ENCODE measurements at places on chromosomes 13 and 19. TPM values are rescaled to one million over a fixed set of nuclear protein-coding genes. Genes with fewer than 3 reads are reported as not detected.

DNA sequence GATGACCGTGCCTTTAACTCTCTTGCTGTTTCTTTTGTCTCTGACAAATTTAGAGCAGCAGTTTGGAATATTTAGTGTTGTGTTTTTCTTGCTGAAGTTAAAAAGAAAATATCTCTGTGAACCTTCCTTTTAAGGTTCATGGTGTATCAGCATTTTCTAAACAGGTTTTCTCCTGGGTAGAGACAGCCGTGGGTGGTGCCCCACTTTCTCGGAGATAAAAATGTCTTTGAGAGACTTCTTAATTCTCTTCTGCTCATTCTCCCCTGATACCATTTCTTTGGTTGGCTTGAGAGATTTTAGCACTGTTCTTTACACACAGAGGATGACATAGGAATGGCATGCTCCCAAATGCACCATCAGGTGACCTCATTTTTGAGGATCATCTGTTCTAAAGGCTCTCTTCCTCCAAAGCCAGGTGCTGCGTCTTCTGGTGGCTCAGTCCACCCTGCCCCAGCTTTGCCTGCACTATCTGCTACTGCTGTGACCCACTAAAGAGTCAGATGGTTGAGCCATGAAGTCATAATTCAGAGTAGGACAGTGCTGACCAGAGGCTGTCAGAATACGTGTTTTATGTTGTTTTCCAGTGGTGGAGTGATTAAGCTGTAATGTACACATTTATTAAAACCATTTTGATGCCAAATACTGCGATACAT lies 90.3 kb upstream of the SLC10A2 start:
- H3K4me1 ChIP-seq = no peaks in the 10 kb centered on the region
- no peak overlapping the region for H3K27ac ChIP-seq
- no peak for DNase-seq
- H3K36me3 ChIP-seq = no peaks in the 10 kb centered on the region
- no peak overlapping the region for H3K4me3 ChIP-seq
- no peaks in the 10 kb centered on the region for H3K27me3 ChIP-seq

DNA sequence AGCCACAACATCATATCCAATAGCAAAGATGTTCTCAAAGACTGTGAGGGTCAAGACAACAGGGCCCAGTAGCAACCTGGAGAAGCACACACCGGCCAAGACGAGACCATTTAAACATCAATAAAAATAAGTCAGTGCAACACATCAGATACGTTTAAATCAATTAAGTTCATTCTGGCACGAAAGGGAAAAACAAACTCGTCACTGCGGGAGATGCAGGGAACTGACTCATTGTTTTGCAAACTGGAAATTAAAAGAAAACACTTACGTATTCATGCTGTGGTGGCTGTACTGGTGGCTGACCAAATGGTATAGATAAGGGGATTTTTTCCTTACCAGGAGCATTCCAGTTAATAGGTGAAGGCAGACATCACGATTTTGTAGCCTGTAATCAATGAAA lies 26.3 kb upstream of the SLC15A1 start:
- no peak for DNase-seq
- no peak overlapping the region for H3K4me3 ChIP-seq
- H3K36me3 ChIP-seq = no peaks in the 10 kb centered on the region
- H3K27me3 ChIP-seq = peaks cover 2% of the 10 kb centered on the region
- H3K4me1 ChIP-seq = no peaks in the 10 kb centered on the region
- H3K27ac ChIP-seq = no peak overlapping the region

DNA sequence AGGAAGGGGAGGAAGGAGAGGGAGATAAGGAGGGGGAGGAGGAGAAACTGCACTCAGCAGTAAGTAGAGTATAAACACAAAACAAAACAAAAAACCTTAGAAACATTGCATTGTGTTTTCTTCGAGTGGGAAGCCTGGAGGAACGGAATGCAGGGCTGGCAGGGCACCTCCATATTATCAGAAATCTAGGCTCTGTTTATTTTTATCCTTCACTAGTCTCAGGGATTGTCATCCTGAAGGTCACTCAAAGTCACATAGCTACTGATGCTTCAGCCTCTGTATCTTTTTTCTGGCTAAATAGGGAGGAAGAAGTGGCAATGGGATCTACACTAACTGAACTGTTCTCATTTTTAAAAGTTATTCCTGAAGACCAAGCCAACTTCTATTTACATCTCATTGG lies 467.8 kb downstream of the KCTD12 start:
- no peak overlapping the region for H3K4me3 ChIP-seq
- H3K27me3 ChIP-seq = peaks cover 2% of the 10 kb centered on the region
- no peaks in the 10 kb centered on the region for H3K36me3 ChIP-seq
- DNase-seq = no peak
- H3K27ac ChIP-seq = no peak overlapping the region

DNA sequence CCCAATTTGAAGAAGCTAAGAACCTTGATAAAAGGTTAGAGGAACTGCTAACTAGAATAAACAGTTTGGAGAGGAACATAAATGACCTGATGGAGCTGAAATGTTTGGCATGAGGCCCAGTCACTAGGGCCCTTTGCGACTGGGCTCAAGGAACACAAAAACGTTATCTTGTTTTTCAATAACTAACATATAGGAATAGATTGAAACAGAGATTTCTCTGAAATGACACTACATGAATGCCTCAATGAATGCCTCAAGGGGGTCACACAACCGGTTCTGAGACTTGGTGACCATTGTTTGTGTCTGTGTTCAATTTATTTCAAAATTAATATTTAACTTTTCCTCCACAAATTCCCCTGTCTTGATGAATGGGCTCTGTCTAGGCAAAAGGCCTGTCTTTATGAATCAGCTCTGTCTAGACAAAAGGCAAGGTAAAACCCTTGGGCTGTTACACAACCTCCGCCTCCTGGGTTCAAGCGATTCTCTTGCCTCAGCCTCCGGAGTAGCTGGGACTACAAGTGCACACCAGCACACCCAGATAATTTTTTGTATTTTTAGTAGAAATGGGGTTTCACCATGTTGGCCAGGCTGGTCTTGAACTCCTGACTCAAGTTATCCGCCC lies 932 bp upstream of the ZNF486 start:
- H3K27ac ChIP-seq = no peak overlapping the region
- no peak overlapping the region for H3K4me3 ChIP-seq
- DNase-seq = no peak
- H3K27me3 ChIP-seq = no peaks in the 10 kb centered on the region
- H3K4me1 ChIP-seq = peaks cover 8% of the 10 kb centered on the region

Gene ZNF563
- total RNA-seq = 1.4 TPM

- DNase-seq = peak; percentile 13
- no peaks in the 10 kb centered on the region for H3K36me3 ChIP-seq
- no peaks in the 10 kb centered on the region for H3K4me1 ChIP-seq
- no peak overlapping the region for H3K27ac ChIP-seq
- peaks cover 13% of the 10 kb centered on the region for H3K27me3 ChIP-seq
- peak overlapping the region; percentile 70 for H3K4me3 ChIP-seq
Observed at GRCh38 chr19:30719189-30719998, 347.2 kb downstream of the ZNF536 start.

Gene KRTDAP
- not detected for total RNA-seq

Gene PLK5
- total RNA-seq = not detected

DNA sequence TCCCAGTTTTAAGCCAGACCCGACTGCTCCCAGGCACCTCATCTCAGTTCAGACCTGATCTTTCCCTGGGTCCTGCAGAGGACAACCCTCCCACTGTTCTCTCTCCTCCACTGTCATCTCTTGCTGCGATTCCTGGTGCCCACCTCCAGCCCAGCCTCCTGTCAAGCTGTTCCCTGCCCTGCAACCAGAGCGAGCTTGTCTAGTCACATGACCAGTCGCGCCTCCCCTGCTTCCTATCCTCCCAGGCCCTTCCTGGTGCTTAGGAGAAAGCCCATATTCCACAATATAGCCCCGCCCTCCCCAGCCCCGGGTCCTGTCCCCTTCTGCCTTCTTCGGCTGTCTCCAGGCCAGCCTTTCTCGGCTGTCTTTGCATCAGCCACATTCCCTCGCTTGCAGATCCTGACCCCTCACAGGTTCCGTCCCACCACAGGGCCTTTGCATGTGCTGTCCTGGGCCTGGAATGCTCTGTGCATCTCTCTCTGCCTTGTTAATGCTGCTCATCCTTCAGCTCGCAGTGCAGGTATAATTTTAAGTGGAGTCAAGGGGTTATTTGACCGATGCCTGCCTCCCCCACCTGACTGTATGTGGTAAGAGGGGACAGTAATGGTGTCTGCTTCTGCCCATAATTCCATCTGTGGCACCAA lies 88.8 kb downstream of the IER2 start:
- no peak overlapping the region for H3K4me3 ChIP-seq
- H3K27me3 ChIP-seq = peaks cover 4% of the 10 kb centered on the region
- no peak overlapping the region for H3K27ac ChIP-seq
- peaks cover 24% of the 10 kb centered on the region for H3K4me1 ChIP-seq
- no peak for DNase-seq
- peaks cover 3% of the 10 kb centered on the region for H3K36me3 ChIP-seq

- H3K4me1 ChIP-seq = peaks cover 9% of the 10 kb centered on the region
- no peak for DNase-seq
- no peak overlapping the region for H3K27ac ChIP-seq
- H3K36me3 ChIP-seq = peaks cover 19% of the 10 kb centered on the region
- H3K27me3 ChIP-seq = no peaks in the 10 kb centered on the region
Observed at GRCh38 chr19:1168572-1169410, 5.3 kb downstream of the SBNO2 start.

Gene PPM1N
- 1.0 TPM for total RNA-seq

Gene ZSWIM9
- 8.4 TPM for total RNA-seq

Gene FSD1
- total RNA-seq = 39.1 TPM

Measured in activated T-helper 1 cell treated with anti-CD3 and anti-CD28 coated beads, Interleukin-12 subunit alpha, Interleukin-12 subunit beta, Interleukin-2, Interleukin-4 antibody, amounts not matched to agents 30 ng/mL and 10 ng/mL and 1 ng/mL, durations not matched to agents 14 hours and 24 hours and 36 hours (primary cell).